ENCODE measurements at places on chromosomes 3 and 15.

GRCh38 chr3:87268646-87269211, 7.7 kb downstream of the POU1F1 start:
- DNase-seq: no peak

GRCh38 chr3:196287090-196287439, 461 bp downstream of the PCYT1A start:
- DNase-seq: peak; percentile 16

- no peak for DNase-seq
Observed at GRCh38 chr3:171441381-171441780, 18.8 kb downstream of the TNIK start.

GRCh38 chr3:134419214-134419959, 45.1 kb upstream of the AMOTL2 start:
- no peak for DNase-seq

- no peak for DNase-seq
Observed at GRCh38 chr15:34318277-34319079, 19.1 kb downstream of the SLC12A6 start.

DNA sequence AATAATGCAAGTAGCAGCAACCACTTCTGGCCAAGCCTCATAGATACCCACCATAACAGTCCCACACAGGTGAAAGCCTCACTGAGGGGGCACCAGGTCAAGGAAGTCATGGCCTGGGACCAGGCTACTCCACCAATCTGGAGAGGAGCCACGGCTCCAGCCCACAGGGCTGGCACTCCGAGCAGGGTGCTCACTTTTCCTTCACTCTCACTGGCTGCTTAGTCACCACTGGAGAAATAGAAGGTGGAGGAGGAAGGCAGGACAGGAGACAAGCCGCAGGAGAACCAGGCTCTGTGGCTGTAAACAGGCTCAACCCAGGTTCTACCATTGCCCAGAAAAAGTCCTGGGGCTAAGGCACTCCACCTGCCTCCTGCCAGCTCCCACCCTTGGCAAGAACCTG, 1.2 kb downstream of the USP19 start:
- DNase-seq: no peak

DNA sequence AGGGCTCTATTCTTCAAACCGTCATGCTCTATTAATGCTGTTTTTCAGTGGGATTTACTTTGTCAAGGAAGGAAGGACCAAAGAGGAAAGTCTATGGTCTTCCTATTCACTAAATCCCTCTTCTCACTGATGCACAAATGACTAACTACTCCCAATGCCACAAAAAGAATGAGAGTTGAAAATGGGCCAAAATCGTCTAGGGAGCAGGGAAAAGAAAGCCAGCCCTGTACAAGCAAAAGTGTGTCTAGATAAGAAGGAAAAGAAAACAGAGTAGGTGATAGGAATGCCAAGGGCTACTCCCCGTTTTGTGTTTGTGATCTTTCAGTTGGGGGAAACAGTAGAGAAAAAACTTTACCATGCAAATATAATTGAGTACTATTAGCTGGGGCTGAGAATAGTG, 97.2 kb upstream of the TMCO5A start:
- no peak for DNase-seq

DNA sequence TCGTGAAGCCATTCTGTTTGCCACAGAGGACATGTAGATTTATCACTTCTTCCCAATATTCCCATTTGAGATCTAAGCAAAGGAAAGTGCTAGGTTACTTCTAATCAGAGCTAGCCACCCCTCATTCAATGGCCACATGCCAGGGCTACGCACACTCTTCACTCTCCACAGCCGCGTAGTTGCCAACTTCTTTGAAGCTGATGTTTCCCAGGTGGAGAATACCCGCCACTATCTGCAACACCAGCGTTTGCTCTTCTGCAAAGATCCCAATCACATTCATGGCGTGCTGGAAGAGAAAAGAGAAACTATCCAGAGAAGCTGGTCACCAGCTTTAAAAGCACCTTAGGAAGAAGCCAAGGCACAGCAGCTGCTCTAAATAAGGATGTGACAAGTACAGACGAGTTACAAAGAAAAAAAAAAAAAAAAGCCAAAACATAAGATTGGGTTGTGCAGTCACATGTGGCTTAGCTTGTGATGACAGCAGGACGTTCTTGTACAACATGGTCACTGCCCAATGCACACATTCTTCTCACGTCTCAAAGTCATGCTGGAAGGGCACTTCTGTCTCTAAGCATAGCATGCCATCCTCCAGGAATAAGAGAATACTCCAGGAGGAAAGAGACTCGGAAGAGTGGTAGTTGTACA, 16.4 kb downstream of the LDHAL6B start:
- no peak for DNase-seq

- DNase-seq: no peak
Observed at GRCh38 chr15:56390739-56391267, 25.6 kb downstream of the TEX9 start.

GRCh38 chr3:194574639-194575483, 58.4 kb downstream of the TMEM44 start:
- DNase-seq: no peak

Data from activated T-helper 9 cell treated with anti-CD3 and anti-CD28 coated beads, Interleukin-2, amount 50 U/mL, for 16 hours (primary cell).